ENCODE measurements at places on chromosomes 12 and 14.

- no peak for DNase-seq
Observed at GRCh38 chr12:108046650-108047049, 82.4 kb upstream of the WSCD2 start.

GRCh38 chr12:128259556-128260070 is 7.4 kb upstream of the TMEM132C start:
- DNase-seq, result no peak

GRCh38 chr12:101209319-101210302 is at the start of gene SLC5A8:
TSS of gene SLC5A8 (minus strand) at chr12:101210238. CDS start at chr12:101209848, 390 bp downstream.
- DNase-seq, result no peak

GRCh38 chr14:95483309-95484165 is 32.9 kb downstream of the SYNE3 start:
- DNase-seq, result peak; percentile 84

GRCh38 chr14:43900173-43900655 is 606.9 kb downstream of the FSCB start:
- no peak for DNase-seq

- no peak for DNase-seq
Observed at GRCh38 chr12:31215518-31216232, 110.3 kb downstream of the SINHCAF start.

- no peak for DNase-seq
Observed at GRCh38 chr12:127716166-127716565, 550.8 kb upstream of the TMEM132C start.
